A172 (cell line): ENCODE measurements at places on chromosomes 2 and 18.

DNA sequence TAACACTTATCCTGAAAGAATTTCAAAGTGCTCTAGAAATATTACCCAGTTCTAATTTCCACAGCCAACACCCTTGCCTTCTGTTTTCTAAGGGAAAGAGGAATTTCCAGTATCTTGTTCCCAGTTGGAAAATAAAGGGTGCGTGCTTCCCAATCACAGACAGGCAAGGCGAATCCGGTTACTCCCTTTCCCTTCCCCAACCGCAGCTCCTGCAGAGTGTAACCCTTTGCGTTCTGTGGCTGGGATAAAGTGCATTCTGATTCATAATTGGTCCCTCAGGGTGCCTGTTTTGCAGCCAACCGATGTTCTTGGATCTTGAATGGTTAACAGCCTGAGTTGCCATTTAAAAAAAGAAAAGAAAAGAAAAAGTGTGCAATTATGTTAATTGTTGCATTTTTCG, 40.6 kb upstream of the PGAP1 start:
- peak; percentile 72 for DNase-seq

GRCh38 chr2:156434461-156435291, 1.5 kb upstream of the GPD2 start:
- peak; percentile 23 for DNase-seq

GRCh38 chr2:29455200-29455860, 340.1 kb downstream of the CLIP4 start:
- DNase-seq = no peak

- DNase-seq = no peak
Observed at GRCh38 chr2:9739531-9739964, 103.7 kb upstream of the TAF1B start.

GRCh38 chr2:117537032-117537431, 277.5 kb upstream of the DDX18 start:
- DNase-seq = no peak

GRCh38 chr2:71071681-71072398, 3.4 kb downstream of the NAGK start:
- DNase-seq = no peak

- DNase-seq = no peak
Observed at GRCh38 chr2:117485588-117485987, 328.9 kb upstream of the DDX18 start.

GRCh38 chr2:28747714-28748113, 3.9 kb upstream of the PPP1CB start:
- DNase-seq = no peak

- DNase-seq = no peak
Observed at GRCh38 chr2:203603456-203604389, 68.6 kb upstream of the RAPH1 start.

DNA sequence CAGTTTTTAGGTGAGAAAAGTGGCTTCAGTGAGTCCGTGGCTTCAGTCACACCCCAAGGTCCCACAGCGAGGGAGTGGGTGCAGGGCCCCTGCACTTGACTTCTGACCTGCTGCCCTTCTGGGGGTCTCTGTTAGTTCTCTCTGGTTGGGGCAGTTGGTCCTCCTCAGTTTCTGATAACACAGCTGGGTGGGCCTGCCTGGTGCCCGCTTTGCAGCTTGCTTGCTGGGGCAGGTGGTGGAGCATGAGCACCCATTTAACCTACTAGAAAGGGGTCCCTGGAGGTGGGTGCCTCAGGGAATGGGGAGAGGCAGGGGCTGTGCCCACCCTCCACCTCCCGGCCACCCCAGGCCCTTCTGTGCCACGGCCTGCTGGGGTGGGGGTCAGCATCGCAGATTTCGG, 83.2 kb downstream of the ASB1 start:
- no peak for DNase-seq

DNA sequence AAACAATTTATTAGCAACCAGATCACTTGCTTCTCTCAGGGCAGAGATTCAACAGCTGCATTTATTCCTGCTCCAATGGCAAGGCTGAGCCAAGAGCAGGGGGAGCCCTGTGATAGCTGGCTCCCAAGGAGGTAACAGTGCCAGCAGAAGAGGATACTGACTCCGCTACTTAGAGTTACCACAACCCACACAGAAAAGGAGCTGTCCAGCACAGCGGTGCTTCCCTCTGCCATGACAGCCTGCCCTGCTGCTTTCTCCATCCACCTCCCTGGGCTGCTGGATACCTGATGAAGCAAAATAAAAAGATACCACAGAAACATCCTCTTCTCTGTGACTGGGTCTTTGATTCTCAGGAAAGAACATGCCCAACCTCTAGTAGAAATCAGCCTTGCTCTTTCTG, 467.2 kb downstream of the LRRTM4 start:
- DNase-seq = peak; percentile 26

GRCh38 chr18:60873708-60874107, 459.5 kb upstream of the CDH20 start:
- no peak for DNase-seq

GRCh38 chr2:56465491-56465890, 281.7 kb downstream of the CCDC85A start:
- DNase-seq = no peak

DNA sequence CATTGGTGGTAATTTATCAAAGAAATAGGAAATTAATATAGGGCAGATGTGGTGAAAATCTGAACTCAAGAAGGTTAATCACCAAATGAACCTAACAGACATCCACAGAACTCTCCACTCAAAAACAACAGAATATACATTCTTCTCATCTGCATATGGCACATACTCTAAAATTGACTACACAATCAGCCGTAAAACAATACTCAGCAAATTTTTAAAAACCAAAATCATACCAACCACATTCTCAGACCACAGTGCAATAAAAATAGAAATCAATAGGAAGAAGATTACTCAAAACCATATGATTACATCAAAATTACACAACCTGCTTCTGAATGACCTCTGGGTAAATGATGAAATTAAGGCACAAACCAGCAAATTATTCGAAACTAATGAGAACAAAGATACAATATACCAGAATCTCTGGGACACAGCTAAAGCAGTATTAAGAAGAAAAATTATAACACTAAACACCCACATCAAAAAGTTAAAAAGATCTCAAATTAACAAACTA, 31.0 kb downstream of the RBM43 start:
- no peak for DNase-seq

DNA sequence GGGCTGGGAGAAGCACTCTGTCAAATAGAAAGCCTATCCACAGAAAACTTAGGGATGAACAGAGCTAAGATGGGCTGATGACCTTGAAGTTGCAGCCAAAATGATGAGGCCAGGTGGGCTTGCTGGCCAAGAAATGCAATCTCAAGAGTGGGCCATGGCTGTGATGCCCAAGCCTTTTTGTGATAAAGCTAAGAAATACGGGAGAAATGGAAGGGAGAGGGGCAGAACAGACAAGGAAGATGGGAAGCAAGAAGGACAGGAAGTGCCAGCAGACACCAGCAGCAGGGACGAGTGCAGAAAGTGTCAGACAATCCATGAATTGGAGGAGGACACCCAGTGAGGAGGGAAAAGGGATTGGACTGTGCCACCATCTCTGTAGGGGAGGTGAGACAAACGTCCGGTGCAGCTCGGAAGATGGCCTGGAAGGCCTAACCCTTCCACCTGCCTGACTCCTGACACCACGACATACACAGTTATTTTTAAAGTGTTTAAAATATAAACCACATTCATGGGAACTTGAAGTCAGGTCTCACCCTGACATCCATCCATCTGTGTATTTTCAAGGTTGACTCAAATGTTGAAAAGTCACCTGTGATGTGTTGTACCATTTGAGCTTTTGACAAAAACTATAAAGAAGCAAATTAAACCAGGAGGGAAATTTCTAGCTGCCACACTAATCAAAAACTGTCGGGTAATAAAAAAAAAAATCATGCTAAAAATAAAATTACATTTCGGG, 105.5 kb downstream of the BCL2 start:
- DNase-seq = no peak

DNA sequence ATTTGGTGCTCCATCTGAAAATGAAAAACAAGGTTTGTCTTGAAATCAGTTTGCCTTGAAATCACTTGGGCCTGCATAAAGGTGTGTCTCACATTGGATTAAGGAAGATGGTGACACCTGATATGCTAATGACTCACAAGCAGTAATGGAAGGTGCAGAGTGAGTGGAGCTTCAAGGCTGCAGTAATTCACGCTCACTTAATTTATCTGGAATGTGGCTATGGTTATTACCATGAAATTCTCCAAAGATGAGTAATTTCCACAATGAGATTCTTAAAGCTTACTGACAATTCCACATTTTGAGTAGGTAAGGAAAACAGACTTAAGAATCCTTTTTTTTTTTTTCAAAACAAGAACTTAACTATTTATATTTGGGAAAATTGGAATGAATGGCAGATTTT, 156.8 kb downstream of the PAX3 start:
- peak; percentile 89 for DNase-seq

- DNase-seq = no peak
Observed at GRCh38 chr2:494853-495252, 182.4 kb downstream of the TMEM18 start.

GRCh38 chr18:63646936-63647335, 2.9 kb upstream of the SERPINB4 start:
- no peak for DNase-seq

GRCh38 chr2:190996947-190997346, 17.0 kb downstream of the STAT1 start:
- no peak for DNase-seq

GRCh38 chr2:20350753-20351554, at the start of gene PUM2:
Gene PUM2 (minus strand): TSS chr2:20350844. CDS start chr2:20327360, 23,484 bp downstream.
- peak; percentile 90 for DNase-seq

- no peak for DNase-seq
Observed at GRCh38 chr18:80046011-80046410, 11.8 kb downstream of the RBFA start.

GRCh38 chr2:225091336-225091735, 49.1 kb upstream of the DOCK10 start:
- peak; percentile 90 for DNase-seq

DNA sequence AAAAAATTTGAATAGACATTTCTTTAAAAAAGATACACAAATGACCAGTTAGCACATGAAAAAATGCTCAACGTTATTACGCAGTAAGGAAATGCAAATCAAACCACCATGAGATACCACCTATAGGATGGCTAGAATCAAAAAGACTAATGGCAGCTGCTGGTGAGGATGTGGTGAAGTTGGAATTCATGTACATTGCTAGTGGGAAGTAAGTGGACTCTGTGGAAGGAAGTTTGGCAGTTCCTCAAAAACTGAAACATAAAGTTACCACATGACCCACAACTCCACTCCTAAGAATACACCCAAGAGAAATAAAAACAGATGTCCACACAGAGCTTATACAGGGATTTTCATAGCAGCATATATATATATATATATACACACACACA, 51.2 kb downstream of the MBP start:
- DNase-seq = no peak

DNA sequence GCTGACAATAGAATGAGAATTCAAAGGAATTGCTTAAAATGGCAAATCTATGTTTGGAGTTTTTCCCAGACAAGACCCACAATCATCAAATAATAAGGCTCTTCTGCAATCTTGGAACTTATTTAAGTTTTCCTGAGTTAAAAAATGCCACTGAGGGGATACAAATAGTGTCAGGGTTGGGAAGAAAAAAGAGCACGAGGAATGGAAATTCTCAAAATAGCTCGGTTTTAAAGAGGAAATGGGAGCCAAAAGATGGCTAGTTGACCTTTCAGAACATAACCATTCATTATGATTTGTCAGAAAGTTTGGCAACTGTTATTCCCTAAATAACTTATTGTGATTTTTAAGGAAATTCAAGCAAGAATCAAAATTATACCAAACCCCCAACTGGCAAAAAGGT, 127.7 kb downstream of the RAPGEF4 start:
- no peak for DNase-seq

GRCh38 chr2:41963661-41964525, 83.9 kb upstream of the PKDCC start:
- DNase-seq = peak; percentile 12

- DNase-seq = peak; percentile 85
Observed at GRCh38 chr2:33210626-33211025, 263.9 kb downstream of the LTBP1 start.

GRCh38 chr18:8719192-8719591, 13.8 kb downstream of the MTCL1 start:
- no peak for DNase-seq

- DNase-seq = peak; percentile 70
Observed at GRCh38 chr2:105325389-105325963, 4.1 kb downstream of the TGFBRAP1 start.

DNA sequence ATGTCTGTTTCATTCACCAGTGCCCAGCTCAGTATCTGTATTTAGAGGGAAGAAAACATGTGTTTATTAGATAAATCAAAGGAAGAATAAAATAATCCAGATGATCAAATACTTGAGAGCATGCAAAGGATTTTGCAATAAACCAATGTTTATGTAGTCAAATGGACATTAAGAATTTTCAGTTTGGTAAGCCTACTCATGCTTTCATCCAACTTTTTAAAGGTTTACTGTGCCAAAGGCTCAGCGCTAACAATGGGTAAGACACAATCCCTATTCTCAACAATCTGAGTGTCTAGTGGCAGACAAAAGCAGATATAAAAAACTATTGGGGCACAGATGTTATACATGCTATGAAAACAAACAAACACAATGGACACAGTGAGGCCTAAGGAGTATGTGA, 26.3 kb downstream of the GRB14 start:
- DNase-seq = no peak

- peak; percentile 53 for DNase-seq
Observed at GRCh38 chr18:12944709-12945108, 3.1 kb upstream of the SEH1L start.

- DNase-seq = no peak
Observed at GRCh38 chr2:169480079-169480465, 778 bp downstream of the BBS5 start.

DNA sequence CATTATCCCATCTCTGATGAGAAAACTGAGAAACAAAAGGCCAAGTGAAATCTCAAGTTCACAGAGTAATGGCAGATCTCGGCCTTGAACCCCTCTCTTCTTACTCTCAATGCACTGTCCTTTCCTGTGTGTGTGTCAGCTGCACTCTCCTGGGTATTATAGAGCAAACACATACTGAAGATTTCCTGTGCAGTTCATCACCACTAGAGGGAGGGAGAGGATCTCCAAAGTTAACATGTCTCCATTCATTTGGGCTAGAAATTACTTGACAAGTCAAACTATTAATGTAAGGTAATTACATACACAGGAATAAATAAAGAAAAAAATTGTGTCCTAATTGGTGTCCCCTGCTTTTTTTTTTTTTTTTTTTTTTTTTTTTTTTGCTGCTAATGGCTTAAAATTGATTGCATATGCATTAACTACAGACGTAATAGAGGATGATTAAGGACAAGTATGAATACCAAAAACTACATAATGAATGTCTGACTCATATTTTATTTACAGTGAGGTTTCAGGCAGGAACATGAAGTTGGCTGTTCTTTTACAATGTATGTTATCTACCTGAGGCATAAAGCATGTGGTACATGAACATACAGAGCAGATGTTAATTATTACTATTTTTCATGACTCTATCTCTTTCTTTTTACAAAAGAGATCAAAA, 269.2 kb downstream of the NYAP2 start:
- DNase-seq = peak; percentile 64

GRCh38 chr2:179580378-179581146, 280.9 kb downstream of the ZNF385B start:
- DNase-seq = no peak

DNA sequence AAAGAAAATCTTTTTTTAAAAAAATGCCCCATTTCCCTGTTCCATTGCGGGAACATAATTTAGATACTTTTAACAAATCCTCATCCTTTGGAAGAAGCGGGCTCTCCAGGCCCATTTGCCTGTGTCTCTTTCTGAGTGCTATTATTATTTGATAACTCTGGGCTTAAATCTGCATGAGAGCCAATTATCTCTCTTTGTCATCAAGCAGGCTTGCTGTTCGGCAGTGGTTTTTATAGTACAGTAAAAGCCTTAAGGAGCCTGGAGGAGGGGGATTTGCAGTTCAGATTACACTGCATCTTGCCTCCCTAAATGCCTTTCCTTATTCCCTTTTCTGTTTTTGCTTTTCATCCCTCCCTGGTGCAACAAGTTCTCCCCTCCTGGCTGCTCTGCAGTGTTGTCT, 50.6 kb downstream of the CELF4 start:
- no peak for DNase-seq
